ENCODE measurements at places on chromosomes 5 and 9. TPM values are rescaled to one million over a fixed set of nuclear protein-coding genes. Genes with fewer than 3 reads are reported as not detected.

Gene LCN1
- polyA plus RNA-seq = not detected

Gene TRIP13
- polyA plus RNA-seq = 23.1 TPM

DNA sequence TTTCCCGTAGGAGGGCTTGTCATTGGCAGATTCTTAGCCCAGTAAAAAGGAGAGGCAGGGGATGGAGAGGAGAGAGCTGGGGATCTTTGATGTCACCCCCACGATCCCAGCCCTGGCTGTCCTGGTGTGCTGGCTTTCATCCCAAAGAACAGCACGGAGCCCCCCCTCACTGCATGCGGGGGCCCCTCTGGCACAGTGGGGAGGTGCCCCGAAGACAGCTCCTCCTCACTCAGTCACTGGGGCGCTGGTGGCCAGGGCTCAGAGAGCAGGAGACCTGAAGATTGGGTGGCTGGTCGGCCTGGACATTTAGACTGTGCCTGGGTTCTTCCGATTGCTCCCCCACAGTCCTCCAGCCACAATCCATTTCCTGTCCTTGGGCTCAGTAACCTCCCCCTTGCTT, 207.5 kb downstream of the MELK start:
- no peak for DNase-seq

DNA sequence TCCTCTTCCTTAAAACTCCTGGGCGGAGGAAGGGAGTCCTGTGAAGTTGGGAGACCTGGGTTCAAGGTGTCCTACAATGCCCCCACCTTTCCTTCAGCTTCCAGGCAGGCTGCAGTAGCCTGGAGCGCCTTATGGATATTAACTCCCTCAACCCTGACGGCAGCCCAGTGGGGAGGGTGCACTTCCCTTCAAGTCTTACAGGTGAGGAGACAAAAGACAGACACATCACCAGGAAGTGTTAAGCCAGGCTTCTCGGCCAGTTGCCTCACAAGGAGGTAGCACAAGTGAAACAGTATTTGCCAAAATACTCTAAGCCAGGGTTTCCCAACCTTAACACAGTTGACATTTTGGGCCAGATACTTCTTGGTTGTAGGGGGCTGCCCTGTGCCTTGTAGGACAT, 4.2 kb downstream of the TRIM7 start:
- DNase-seq = no peak

Gene SLC30A5
- 45.8 TPM for polyA plus RNA-seq

Gene FYB1
- 0.09 TPM for polyA plus RNA-seq

Gene MAMDC2
- polyA plus RNA-seq = 35.8 TPM

Gene FAM153A
- polyA plus RNA-seq = not detected

GRCh38 chr9:89376741-89377351, 58.5 kb downstream of the SECISBP2 start:
- DNase-seq = no peak

DNA sequence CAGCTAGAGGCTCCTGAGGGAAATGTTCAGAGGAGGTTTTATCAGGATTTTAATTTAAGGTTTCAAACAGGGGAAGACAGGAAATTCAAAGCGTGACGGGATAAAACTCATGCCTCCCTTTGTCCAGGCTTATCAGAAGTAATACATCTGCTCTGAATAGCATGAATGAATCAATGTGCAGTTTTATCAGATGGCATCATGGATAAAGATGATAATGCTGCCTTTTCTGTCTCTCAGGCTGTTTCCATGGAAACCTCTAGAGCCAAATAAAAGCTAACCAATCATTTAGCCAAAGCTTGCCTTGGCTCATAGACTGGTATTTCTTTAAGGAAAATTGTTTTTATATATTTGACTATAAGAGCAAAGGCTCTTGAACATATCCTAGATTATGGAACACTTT, 16.4 kb downstream of the MFAP3 start:
- DNase-seq = no peak

Gene GLRA1
- polyA plus RNA-seq = not detected

Gene LCN9
- polyA plus RNA-seq = not detected

GRCh38 chr5:181042036-181042713, 2.1 kb downstream of the BTNL9 start:
- DNase-seq = no peak

Gene LCN15
- not detected for polyA plus RNA-seq

GRCh38 chr5:140055152-140055551, 12.1 kb upstream of the NRG2 start:
- DNase-seq = no peak
